Lung (tissue), 17 donors: ENCODE measurements at places on chromosomes 3 and 15.
A peak's percentile ranks its signal among the peaks of the same experiment; 100 is the strongest.

- no peaks in the 10 kb centered on the region for H3K27me3 ChIP-seq
- no peak overlapping the region for H3K27ac ChIP-seq
- H3K4me1 ChIP-seq: peaks cover 22% of the 10 kb centered on the region
- H3K4me3 ChIP-seq: no peak overlapping the region
- H3K36me3 ChIP-seq: no peaks in the 10 kb centered on the region
- no peak for DNase-seq
Observed at GRCh38 chr15:57079931-57080620, 161.6 kb downstream of the TCF12 start.

DNA sequence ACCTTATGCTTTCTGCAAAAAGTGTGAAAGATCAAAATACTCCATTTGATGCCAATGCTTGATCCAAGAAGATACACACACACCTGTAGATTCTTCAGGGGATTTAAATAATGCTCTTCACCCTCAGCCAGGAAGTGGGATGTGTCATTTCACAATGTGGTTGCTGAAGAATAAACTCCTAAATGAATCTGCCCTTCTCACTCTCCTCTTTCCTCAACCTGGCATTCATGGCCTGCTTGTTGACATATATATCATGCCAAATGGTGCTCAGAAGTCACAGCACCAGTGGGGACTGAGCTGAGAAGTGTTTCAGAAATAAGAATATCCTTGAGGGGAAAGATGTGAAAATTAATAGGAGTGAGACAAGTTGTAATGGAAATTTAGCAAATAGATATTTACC, 146.6 kb upstream of the ARHGEF26 start:
- H3K27me3 ChIP-seq: no peaks in the 10 kb centered on the region
- no peak overlapping the region for H3K27ac ChIP-seq
- H3K36me3 ChIP-seq: no peaks in the 10 kb centered on the region

- no peak overlapping the region for H3K4me3 ChIP-seq
- H3K27ac ChIP-seq: no peak overlapping the region
- no peaks in the 10 kb centered on the region for H3K36me3 ChIP-seq
- DNase-seq: no peak
- no peaks in the 10 kb centered on the region for H3K27me3 ChIP-seq
Observed at GRCh38 chr15:75164625-75165350, 36.9 kb upstream of the C15orf39 start.

GRCh38 chr15:74449643-74450205, 11.2 kb downstream of the UBL7 start:
- no peak for DNase-seq
- peaks cover 48% of the 10 kb centered on the region for H3K36me3 ChIP-seq
- H3K27me3 ChIP-seq: no peaks in the 10 kb centered on the region
- H3K27ac ChIP-seq: no peak overlapping the region
- no peaks in the 10 kb centered on the region for H3K4me1 ChIP-seq

DNA sequence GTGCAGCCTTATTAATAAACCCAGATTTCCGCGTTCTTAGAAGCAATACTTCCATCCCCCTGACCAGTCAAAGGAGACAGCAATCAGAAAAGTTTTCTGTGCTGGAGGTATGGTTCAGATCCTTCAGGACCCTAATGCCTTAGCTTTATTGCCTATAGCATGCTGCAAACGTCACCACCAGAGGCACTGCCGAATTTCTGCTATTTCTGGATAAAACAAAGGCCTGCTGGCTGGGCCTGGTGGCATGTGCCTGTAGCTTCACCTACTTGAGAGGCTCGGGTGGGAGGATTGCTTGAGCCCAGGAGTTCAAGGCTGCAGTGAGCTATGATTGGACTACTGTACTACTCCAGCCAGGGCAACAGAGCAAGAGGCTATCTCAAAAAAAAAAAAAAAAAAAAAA, 407.2 kb downstream of the FOXP1 start:
- no peaks in the 10 kb centered on the region for H3K4me1 ChIP-seq
- H3K4me3 ChIP-seq: no peak overlapping the region
- H3K27ac ChIP-seq: no peak overlapping the region
- H3K27me3 ChIP-seq: no peaks in the 10 kb centered on the region
- no peak for DNase-seq

DNA sequence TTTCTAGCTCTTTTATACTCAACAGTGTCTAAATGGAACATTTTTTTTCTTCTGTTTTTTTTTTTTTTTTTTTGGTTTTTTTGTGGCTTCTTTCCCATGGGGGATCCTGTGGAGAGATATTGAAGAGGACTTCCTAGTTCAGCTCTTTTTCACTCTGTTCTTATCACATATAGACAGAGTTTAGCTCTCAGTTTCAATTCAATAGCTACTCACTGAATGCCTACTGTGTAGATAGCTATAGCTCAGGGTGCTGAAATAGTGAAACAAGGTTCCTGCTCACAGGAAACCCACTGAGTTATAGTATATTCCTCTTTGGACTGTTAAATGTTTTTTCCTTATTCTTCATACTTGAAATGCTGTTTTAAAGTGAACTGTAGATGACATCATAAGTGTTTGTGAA, 918.8 kb downstream of the CADM2 start:
- no peak overlapping the region for H3K4me3 ChIP-seq
- DNase-seq: no peak
- no peaks in the 10 kb centered on the region for H3K36me3 ChIP-seq
- no peak overlapping the region for H3K27ac ChIP-seq
- no peaks in the 10 kb centered on the region for H3K27me3 ChIP-seq

DNA sequence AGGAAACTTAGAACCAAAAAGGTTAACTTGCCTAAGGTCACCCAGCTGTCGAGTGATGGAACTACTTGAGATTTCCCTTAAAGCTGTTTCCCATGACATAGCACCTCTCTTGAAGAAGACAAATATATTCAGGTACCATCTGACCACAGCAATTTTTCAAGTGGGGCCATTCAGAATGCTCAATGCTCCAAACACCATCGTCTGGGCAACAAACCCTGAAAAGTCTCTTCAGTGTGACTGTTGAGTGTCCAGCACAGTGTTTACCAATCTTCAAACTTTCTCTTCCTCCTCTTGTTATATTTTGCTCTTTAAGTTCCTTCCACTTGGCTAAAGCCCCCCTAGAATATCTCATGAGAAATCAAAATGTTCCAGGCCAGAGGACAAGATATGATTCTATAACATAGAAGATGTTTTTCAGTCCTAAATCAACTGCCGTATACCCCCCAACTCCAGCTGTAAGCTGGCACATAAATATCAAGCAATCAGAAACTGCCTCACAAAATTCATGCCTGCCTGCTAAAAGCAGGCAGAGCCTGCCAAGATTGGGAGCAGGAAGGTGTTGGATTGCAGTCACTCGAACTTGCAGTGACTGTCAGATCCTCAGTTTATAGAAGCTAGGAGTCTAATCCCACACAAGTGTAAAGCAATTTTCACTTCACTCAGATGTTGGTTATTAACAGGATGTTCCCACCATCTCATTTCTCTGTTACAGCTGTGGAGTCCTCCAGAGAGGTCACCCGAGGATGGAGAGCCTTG, 230.5 kb upstream of the MRPL3 start:
- no peaks in the 10 kb centered on the region for H3K4me1 ChIP-seq
- H3K4me3 ChIP-seq: no peak overlapping the region
- no peak for DNase-seq
- H3K27me3 ChIP-seq: no peaks in the 10 kb centered on the region
- no peak overlapping the region for H3K27ac ChIP-seq
- H3K36me3 ChIP-seq: no peaks in the 10 kb centered on the region

GRCh38 chr3:57464011-57464410, 80.1 kb downstream of the DNAH12 start:
- H3K36me3 ChIP-seq: no peaks in the 10 kb centered on the region
- H3K4me1 ChIP-seq: no peaks in the 10 kb centered on the region
- H3K4me3 ChIP-seq: no peak overlapping the region
- no peak for DNase-seq
- H3K27ac ChIP-seq: no peak overlapping the region
- no peaks in the 10 kb centered on the region for H3K27me3 ChIP-seq

- H3K36me3 ChIP-seq: no peaks in the 10 kb centered on the region
- H3K4me1 ChIP-seq: no peaks in the 10 kb centered on the region
- no peak for DNase-seq
- no peaks in the 10 kb centered on the region for H3K27me3 ChIP-seq
Observed at GRCh38 chr3:25103391-25103790, 324.7 kb upstream of the RARB start.

- H3K27ac ChIP-seq: no peak overlapping the region
- no peak overlapping the region for H3K4me3 ChIP-seq
- peaks cover 15% of the 10 kb centered on the region for H3K36me3 ChIP-seq
Observed at GRCh38 chr3:124442463-124442862, 287.8 kb upstream of the UMPS start.

GRCh38 chr3:4503050-4503449, 9.9 kb downstream of the ITPR1 start:
- no peak overlapping the region for H3K4me3 ChIP-seq
- peaks cover 4% of the 10 kb centered on the region for H3K4me1 ChIP-seq
- peaks cover 2% of the 10 kb centered on the region for H3K36me3 ChIP-seq
- H3K27ac ChIP-seq: no peak overlapping the region
- H3K27me3 ChIP-seq: no peaks in the 10 kb centered on the region
- no peak for DNase-seq

DNA sequence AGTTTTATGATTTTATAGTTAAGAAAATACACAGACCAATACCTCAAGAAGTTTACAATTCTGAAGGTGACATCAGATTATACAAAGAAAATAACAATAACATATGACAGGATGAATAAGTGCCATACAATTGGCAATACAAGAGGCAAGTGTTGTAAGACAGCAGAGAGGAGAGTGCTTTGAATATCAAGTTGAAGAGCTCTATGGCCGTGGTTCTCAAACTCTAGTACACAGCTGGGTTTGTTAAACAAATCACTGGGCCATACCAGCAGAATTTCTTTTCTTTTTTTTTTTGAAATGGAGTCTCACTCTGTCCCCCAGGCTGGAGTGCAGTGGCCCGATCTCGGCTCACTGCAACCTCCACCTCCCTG, 167.1 kb upstream of the NECTIN3 start:
- H3K27ac ChIP-seq: no peak overlapping the region
- no peak overlapping the region for H3K4me3 ChIP-seq
- no peak for DNase-seq
- no peaks in the 10 kb centered on the region for H3K36me3 ChIP-seq
- H3K27me3 ChIP-seq: no peaks in the 10 kb centered on the region

DNA sequence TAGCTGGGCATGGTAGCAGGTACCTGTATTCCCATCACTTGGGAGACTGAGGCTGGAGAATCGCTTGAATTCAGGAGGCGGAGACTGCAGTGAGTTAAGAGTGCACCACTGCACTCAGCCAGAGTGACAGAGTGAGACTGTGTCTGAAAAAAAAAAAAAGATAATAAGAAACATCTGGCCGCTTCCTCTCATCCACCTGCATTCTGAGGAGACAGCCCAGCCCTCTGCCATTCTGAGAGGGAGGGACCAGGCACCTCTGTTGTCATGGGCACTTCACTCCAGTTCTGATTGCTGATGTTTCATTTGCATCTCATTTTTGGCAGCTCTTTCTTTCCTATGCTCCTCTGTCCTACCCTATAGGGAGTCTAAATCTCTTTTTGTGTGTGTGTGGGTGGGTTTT, 36.4 kb upstream of the GSK3B start:
- no peak overlapping the region for H3K4me3 ChIP-seq
- no peak for DNase-seq
- H3K36me3 ChIP-seq: no peaks in the 10 kb centered on the region
- no peak overlapping the region for H3K27ac ChIP-seq
- H3K4me1 ChIP-seq: no peaks in the 10 kb centered on the region
- no peaks in the 10 kb centered on the region for H3K27me3 ChIP-seq

DNA sequence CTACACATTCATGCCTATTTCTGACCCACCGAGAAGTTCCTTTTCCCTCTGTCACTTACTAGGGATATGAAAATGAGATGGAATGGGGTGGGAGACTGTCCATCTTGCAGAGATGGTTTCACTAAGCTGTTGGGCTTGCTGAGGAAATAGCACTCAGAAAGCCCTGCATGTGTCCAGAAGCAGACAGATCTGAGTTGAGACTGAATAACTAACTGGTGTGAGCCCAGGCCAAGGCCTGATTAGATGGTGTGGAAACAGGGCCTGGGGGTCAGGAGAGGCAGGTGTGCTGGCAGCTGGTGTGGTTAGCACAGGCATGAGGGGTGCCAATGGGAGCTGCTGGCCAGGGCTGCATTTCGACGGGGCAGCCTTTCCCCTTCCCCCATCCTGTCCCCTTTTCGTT, 72.1 kb downstream of the CLSTN2 start:
- no peak overlapping the region for H3K4me3 ChIP-seq
- H3K4me1 ChIP-seq: no peaks in the 10 kb centered on the region
- no peaks in the 10 kb centered on the region for H3K27me3 ChIP-seq
- no peak overlapping the region for H3K27ac ChIP-seq

DNA sequence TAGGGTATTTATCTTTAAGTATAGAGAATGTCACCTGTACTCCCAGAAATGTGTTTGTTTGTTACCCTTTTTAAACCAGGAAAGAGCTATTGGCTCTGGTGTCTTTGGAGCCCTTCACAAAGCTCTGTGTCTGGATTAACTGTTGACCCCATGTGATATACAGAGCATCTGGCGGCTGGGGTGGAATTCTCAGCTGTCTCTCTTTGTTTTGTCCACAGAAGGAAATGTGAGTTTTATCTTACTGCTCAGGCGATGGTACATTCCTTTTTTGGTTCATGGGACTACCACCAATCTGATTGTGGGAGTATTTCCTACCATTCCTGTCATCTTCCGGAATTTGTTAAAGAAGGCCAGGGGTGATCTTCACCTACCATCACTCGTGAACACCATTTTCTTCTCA, 120.3 kb downstream of the AKAP13 start:
- H3K27ac ChIP-seq: peak overlapping the region; percentile 81
- no peaks in the 10 kb centered on the region for H3K36me3 ChIP-seq
- no peaks in the 10 kb centered on the region for H3K27me3 ChIP-seq
- peak; percentile 51 for DNase-seq
- H3K4me1 ChIP-seq: peaks cover 55% of the 10 kb centered on the region

GRCh38 chr15:50190166-50190570, 8.2 kb downstream of the SLC27A2 start:
- H3K27me3 ChIP-seq: no peaks in the 10 kb centered on the region
- DNase-seq: no peak
- no peaks in the 10 kb centered on the region for H3K36me3 ChIP-seq
- no peaks in the 10 kb centered on the region for H3K4me1 ChIP-seq
- H3K27ac ChIP-seq: no peak overlapping the region

DNA sequence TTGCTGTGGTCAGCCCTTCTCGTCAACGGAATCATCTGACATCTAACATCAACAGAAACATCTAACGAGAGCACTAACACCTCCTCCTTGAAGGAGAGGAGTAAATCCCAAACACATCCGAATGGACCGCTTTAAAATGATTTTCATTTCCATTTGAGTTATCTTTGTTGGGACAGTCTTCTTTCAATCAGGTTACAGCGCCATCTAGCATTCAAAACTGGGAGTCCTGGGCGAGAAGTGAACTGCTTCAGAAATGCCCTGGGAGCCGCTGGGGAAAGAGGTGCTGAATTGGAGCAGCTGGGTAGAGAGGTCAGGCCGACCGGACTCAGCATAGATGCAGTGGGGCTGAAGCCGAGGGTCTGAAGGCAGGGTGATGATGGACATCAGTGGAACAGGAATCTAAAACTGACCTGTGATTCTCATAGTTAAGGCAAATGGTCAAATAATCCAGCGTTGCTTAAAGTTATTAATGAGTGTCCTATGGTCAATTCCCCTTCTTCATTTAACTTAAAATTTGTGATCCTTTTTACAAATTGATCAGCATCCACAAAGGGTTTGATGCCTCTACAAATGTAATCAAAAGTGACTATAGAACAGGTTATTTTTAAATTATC, 170.0 kb upstream of the NDN start:
- no peak overlapping the region for H3K4me3 ChIP-seq
- no peaks in the 10 kb centered on the region for H3K27me3 ChIP-seq
- H3K4me1 ChIP-seq: no peaks in the 10 kb centered on the region
- no peak overlapping the region for H3K27ac ChIP-seq
- no peaks in the 10 kb centered on the region for H3K36me3 ChIP-seq
- DNase-seq: peak; percentile 74
